Substantia nigra (tissue), 51 donors: ENCODE measurements at places on chromosomes 12 and 14.

DNA sequence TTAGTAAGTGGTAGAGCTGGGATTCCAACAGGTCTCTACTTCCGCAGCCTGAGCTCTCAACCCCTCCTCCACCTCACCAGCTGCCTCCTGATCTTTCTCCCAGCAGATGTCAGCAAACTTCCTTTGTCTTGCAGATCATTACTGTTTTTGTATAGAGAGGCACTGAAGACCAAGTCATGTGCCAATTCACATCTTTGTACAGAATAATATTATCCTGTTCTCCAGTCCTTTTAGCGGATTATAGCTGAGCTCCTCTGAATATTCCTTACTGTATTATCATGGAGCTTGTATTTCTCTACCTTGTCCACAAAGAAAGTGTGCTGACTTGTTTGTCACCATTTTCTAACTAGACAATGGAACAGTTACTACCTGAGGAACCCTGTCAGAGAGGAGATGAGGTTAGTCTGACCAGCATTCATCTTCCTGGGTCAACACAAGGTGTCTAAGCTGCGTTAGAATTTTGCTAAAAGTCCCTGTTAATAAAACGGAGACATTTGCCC lies 142.3 kb upstream of the ARHGAP5 start:
- no peak for DNase-seq

DNA sequence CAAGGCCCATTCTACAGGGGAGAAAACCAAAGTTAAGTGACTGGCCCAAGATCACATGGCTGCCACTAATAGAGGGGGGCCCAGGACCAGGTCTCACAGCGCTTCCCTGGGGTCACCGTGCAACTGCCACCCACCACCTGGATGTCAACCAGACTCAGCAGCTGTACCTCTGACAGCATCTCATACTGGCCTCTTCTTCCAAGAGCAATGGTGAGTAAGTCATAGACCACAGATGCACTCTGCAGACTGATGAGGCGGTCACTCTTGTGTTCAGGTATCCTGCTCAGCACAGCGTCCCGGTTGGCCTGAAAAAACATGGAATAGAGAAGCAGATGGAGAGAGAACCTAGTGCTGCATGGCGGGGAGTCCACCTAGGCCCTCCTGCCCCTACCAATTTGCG lies 139.9 kb downstream of the TTC7B start:
- no peak for DNase-seq

- DNase-seq: no peak
These were observed 224.4 kb downstream of the FBXL14 start for GRCh38 chr12:1369938-1370500.

DNA sequence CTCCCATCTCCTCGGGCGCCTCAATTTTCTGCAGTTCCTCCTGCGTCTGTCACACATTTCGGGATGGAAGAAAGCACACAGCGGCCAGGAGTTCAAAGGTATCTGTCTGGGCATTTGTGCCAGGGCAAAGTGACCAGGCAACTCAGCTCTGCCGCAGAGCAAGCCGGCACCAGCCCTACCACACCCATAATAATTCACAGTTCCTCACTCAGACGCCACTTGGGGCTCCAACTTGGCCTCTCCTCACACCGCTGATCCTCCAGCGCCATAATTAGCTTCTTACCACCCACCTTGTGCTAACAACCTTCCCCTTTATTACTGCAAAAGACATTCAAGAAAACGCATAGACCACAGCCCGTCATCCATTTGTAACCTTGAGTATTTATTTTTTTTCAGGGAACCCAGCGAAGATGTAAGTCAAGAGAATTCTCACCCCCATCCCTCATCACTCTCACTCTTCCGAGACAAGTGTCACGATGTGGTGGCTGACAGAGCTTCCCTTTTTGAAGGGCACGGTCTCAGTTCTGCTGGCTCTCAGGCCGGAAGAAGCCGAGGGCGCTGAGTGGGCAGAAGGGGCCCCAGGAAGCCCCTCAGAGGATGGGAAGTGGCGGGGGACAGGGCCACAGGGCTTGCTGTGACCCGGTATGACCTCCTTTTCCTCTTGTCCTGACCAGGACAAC lies 25.2 kb upstream of the NCOR2 start:
- DNase-seq: no peak

DNA sequence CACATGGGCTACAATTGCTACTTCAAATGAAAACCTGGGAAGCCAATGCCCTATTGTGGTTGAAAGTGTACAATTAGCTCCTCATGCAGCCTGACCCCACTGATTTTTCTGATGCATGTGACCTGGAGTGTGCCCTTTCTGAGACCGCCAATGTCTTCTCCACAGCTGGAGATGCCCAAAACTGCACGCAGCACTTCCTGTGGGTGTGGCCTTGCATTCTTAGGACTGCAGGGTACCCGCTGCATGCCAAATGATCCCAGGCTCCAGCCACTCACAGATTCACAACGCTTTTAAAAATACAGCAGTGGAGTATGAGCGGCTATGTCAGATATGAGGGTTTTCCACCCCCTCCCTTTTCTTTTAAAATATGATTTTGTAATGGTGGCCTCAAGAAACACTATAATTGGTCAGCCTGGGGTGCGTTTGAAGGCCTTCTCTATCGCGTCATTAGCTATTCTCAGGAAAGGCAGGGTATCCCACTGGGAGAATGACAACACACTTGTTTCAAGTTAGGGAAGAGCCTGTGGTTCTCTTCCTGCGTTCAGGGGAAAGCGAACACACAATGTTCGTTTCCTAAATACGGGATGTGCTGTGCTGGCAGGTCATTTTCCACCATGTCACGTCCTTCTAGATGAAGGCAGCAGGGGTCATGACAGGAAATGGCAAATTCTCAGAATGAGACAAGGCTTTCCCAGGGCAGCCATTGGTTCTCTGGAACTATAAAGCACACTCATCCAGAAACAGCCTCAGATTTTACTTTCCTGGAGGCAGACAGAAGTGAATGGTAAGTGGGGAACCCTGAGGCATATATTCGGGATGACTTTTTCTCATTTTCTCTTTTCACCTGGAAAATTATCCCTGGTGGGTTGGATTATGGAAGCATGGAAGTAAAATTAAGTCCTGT lies at the start of gene APOLD1:
Gene APOLD1, plus strand, starts transcription at position 749 of the 904 bp plus-strand sequence. Its CDS starts 33 bp downstream, at position 782.
- no peak for DNase-seq
